ENCODE measurements at places on chromosomes 5 and 9.

GRCh38 chr5:15692706-15693381 is 192.9 kb downstream of the FBXL7 start:
- DNase-seq = no peak

GRCh38 chr5:172862165-172862801 is 28.2 kb downstream of the ERGIC1 start:
- DNase-seq = no peak

GRCh38 chr5:66015196-66015960 is 89.0 kb downstream of the ERBIN start:
- DNase-seq = no peak

GRCh38 chr5:93497096-93497495 is 83.9 kb downstream of the NR2F1-AS1 start:
- DNase-seq = no peak

Measured in HuH-7.5 (cell line).